SK-N-DZ (cell line): ENCODE measurements at places on chromosomes 12 and 14.

GRCh38 chr14:42307239-42307825, 700.7 kb downstream of the LRFN5 start:
- no peak for DNase-seq

- DNase-seq: peak; percentile 61
These were observed 17.8 kb upstream of the CD9 start for GRCh38 chr12:6182279-6182898.

DNA sequence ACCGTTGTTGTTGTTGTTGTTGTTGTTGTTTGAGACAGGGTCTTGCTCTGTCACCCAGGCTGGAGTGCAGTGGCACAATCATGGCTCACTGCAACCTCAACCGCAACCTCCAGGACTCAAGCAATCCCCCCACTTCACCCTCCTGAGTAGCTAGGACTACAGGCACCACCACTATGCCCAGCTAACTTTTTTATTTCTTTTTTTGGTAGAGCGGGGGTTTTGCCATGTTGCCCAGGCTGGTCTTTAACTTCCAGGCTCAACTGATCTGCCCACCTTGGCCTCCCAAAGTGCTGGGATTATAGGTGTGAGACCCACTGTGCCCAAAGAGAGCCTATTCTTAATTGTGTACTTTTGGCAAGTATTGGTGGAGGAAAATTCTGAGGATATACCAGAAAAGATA, 25.7 kb downstream of the MOK start:
- DNase-seq: no peak

DNA sequence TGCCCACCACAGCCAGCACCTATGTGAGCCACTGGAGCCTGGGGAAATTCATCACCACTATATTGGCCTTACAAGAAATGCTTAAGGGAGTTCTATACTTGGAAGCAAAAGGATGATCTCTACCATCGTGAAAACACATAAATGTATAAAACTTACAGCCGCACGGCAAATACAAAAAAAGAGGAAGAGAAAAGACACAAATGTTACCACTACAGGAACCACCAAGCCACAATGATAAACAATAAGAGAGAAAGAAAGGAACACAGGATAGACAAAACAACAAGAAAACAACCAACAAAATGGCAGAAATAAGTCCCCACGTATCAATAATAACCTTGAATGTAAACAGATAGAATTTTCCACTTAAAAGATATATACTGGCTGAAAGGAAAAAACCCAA, 267.5 kb downstream of the TMEM121 start:
- no peak for DNase-seq

GRCh38 chr12:98418357-98419075, 96.9 kb upstream of the TMPO start:
- peak; percentile 30 for DNase-seq

- DNase-seq: no peak
These were observed 14.6 kb downstream of the GNS start for GRCh38 chr12:64744422-64745258.

- no peak for DNase-seq
These were observed 40.7 kb downstream of the TESC start for GRCh38 chr12:117058442-117059072.
